ENCODE measurements at places on chromosomes 3 and 15.

DNA sequence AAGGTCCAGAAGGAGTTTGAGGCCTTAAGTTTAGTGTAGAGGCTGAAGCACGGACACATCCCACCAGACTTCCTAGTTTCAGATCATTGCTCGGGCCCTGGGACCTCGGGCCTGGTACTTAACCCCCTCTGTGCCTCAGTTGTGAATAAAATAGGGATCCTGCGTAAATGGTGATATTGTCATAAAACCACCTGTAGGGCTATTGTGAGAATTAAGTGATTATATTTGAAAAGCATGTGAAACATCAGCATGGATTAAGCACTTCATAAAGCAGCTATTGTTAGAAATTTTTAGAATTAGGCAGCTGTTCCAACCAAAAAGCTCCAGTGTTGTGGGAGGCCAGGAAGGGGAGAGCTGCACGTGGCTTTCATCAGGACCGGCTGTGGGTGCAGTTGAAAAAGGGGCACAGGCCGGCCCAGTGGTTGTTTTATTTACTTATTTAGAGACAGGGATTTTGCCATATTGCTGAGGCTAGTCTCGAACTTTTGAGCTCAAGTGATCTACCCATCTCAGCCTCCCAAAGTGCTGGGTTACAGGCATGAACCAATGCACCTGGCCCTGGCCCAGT is 4.4 kb downstream of the RCCD1 start:
- no peak for DNase-seq

GRCh38 chr3:125165189-125165947 is 47.2 kb downstream of the SLC12A8 start:
- DNase-seq: no peak

- no peak for DNase-seq
Measured at GRCh38 chr3:95615592-95616310, 1198.6 kb upstream of the EPHA6 start.

DNA sequence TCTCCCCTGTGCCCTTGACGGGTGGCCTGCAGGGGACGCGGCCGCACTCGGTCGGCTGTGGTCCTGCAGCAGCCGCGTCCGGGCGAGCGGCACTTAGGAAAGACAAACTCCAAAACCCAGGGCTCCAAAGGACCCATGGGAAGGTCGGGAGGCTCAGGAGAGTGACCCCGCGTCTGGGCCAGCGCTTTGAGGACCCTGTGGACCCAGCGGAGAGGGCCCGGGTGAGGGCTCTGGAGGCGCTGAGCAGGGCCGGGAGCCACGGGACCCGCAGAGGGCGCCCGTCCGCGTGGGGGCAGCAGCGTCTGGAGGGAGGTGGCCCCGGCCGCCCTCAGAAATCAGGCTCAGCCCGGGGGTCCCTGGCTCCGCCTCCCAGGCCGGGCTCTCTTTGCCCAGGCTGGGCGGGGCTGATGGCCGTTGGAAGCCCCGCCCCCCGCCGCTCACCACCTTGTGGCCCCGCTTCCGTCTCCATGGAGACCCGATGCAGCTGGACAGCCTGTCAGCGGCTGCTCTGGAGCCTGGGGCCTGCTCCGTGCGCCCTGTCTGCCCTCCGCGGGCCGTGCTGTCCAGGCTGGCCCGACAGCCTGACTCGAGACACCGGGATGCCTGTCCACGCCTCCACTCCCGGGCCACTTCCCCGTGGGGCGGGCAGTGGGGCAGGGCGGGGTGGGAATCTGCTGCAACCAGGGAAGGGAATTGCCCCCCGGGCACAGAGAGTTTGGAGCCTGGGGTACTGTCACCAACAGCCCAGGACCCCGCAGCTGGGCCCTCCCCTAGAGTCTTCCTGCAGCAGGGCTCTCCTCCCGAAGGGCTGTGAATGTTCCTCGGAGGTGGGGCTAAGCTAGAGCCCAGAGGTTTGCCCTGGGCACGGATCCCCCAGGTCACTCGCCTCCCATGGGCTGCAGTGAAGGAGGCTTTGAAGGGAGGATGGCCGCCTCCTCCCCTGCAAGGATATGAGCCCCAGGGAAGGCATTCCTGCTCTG is 34.8 kb upstream of the RPL32 start:
- no peak for DNase-seq

GRCh38 chr3:161322781-161323568 is 48.3 kb downstream of the SPTSSB start:
- no peak for DNase-seq

GRCh38 chr3:49673121-49673714 is 933 bp upstream of the APEH start:
- DNase-seq: no peak

DNA sequence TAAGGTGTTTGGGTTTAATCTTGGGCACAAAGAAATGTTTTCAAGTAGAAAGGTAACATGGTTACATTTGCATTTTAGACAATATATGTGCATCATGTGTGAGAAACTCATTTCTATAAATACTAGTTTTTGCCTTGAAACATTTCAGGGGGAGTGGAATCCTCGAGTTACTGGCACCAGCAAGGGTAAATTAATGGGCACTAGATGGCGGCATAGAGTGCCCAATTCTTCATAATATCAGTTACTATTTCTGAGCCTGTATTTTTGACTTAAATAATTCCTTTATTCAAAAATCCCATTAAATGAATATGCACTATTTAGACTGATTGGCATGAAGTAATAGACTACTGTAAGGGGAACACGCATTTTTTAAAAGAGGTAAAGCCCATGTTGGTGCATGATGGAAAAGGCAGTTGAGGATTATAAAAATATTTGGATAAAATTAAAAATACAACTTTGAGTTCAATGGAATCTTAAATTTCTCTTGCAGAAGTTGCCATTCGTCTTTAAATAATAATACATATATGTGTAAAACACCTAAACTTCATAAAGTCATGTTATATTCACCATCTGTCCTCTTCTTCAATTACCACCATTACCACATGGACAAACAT is 106.3 kb downstream of the ZBTB20 start:
- no peak for DNase-seq

DNA sequence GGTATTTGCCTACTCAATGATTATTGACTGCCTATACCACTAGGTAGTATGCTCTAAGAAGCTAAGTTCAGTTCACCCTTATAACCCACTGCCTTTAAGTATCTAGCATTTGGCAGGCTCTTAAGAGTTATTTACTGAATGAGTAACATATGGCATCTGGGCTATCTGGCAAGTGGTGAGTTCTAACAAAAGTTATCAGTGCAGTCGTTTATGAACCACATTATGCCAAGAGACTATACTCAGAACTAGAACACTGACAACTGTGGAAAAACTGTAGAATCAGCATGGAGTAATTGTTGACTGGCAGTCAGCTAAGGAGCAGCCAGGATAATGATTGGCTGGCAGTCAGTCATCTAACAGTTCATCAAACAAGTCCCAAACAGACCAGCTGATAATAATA is 25.8 kb downstream of the RAF1 start:
- no peak for DNase-seq

DNA sequence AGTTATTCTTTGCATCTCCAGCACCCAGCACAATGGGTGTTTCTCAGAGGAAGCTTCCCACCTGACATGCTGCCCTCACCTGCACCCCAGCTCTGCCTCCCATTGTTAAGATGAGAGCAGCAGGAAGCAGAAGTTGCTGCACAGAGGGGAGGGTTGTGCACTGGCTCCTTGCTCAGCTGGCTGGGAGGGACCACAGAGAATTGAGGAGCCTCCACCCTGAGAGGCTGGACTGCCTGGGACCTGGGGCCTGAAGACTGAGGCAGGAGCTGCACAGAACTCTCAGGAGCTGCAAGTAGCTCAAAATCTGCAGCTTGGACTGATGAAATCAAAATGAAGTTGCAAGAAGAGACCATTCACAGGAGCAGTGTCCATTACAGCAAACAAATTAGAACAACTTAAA is 222.3 kb upstream of the LINGO1 start:
- no peak for DNase-seq

GRCh38 chr3:111667621-111668239 is 72.6 kb upstream of the ZBED2 start:
- no peak for DNase-seq

DNA sequence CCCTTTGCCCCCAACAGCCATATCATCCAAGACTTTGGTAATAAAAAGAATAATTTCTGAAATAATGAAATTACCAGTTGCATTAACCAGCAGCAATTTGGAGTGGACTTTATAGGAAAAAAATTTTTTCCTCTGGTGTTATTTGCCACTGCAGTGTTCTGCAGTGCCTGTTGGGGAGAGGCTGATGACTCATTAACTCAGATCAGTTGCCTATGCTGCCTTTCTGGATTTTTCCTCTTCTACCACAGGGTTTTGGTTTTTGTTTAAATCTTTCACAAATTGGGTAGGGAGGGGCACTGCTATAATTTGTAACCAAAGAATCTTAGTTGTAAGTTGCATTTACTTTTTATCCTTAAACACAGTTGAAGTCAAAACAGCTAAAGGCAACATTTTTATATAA is 22.7 kb downstream of the ATP6V1A start:
- DNase-seq: no peak
